GM19239 (cell line): ENCODE measurements at places on chromosomes 11 and 22.

- DNase-seq, result no peak
Observed at GRCh38 chr11:7871056-7871455, 60.0 kb downstream of the OR10A6 start.

- DNase-seq, result no peak
Observed at GRCh38 chr11:8309862-8310261, 46.2 kb upstream of the LMO1 start.

- no peak for DNase-seq
Observed at GRCh38 chr11:76891285-76891684, 30.6 kb downstream of the ACER3 start.

GRCh38 chr11:94694309-94695060 is 73.7 kb upstream of the AMOTL1 start:
- DNase-seq, result no peak

DNA sequence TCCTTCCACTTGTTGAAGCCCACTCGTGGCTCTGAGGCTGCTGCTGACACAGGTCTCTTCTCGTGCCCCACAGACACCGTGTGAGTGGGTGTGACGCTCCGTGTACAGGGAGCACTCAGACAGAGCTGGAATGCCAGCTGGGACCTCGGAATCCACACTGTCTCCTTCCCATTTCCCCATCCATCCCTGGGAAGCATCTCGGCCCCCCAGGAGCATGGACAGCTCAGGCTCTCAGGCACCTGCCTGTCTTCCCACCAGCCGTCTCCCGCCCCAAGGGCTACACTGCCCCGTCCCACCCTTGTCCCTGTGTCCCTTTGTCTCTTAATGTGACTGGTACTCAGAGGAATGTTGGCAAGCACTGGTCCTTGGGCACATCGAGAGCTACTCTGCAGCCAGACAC is 63.8 kb downstream of the ARHGAP8 start:
- DNase-seq, result no peak

DNA sequence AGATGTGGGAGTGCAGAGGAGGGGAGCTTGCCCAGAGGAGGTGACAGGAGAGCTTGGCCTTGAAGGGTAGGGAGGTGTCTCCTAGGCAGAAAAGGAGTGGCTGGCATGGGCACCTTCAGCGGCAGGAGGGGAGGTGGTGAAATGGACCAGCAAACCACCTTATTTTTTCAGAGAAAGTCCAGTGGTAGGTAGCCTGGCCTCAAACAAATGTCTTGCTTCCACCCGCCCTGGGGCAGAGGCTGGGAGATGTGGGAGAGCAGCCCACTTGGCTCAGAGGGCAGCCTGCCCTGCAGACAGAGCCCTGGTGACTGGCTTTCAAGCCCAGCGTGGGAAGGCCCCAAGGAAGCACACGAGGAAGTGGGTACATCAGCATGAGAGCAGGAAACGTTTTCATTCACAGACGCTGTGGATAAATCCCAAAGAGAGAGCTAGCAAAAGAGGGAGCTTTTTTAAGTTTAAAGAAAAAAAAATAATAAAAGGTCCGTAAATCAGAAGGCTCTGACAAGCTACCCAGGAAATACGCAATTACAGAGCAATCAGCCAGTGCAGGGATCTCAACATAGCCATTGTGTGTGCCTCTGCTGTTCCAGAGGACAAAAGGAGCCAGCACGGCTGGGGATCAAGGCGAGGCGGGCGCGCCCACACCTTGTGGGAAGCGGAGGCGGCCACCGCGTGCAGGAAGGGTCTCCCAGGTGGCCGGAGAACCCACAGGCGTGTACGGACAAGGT is 238.7 kb upstream of the PLET1 start:
- DNase-seq, result no peak

DNA sequence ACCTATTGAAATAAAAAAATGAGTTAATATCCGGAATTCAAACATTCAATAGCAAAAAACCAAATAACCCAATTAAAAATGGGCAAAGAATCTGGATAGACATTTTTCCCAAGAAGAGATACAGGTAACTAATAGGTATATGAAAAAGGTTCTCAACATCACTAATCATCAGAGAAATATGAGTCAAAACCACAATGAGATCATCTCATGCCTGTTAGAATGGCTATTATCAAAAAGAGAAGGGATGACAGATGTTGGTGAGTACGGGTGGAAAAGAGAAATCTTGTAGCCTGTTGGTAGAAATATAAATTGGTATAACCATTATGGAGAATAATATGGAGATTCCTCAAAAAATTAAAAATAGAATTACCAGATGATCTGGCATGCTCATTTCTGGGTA is 26.9 kb upstream of the OR6M1 start:
- DNase-seq, result no peak

GRCh38 chr22:24424001-24424900 is 3.1 kb upstream of the ADORA2A start:
- DNase-seq, result no peak

DNA sequence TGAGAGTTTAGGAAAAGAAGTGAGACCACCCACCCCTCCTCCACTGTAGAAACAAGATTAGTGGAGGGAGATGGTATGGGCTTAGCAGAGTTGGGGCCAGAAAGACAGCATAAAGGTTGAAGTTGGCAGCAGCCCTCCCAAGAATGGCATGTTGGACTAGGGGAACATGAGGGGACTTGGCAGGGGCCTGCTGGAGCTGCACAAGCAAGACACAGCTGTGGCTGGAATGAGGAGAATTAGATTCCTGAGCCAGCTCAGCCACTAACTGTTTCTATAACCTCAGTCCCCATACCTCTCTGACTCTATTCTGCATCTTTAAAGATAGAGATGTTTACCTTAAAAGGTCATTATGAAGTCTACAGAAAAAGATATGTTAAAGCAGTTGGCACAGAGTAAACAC is 13.2 kb downstream of the MAP6 start:
- DNase-seq, result no peak

- DNase-seq, result no peak
Observed at GRCh38 chr11:83693306-83693992, 407.3 kb upstream of the CCDC90B start.

- no peak for DNase-seq
Observed at GRCh38 chr11:93732237-93732892, 8.9 kb downstream of the TAF1D start.

- no peak for DNase-seq
Observed at GRCh38 chr22:26585104-26585790, 4.7 kb downstream of the TPST2 start.

GRCh38 chr11:66701432-66702240 is 23.9 kb upstream of the RBM4B start:
- DNase-seq, result no peak

DNA sequence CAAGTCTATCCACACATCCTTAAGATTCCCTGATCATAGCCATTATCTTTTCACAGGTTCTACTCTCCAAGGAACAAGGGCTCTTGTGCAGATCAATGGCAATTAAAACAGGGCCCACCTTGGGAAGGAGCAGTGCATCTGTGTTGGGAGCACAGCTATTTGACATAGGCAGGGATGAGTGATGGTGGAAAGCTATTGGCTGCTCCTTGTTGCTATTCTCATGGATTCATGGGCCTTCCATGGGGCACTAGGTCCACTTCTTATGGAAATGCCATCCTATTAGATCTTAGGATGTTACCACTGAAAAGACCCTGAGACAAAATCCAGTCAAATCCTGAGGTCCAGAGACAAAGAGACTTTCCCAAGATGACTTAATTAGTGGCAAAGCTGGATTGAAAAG is 148.6 kb upstream of the MTNR1B start:
- no peak for DNase-seq
